ENCODE measurements at places on chromosomes 7 and 10. TPM values are rescaled to one million over a fixed set of nuclear protein-coding genes. Genes with fewer than 3 reads are reported as not detected.

The UPK3BL2 gene
- total RNA-seq: 11.0 TPM

The CPED1 gene
- total RNA-seq: not detected

The CELF2 gene
- 219 TPM for total RNA-seq

The XRCC2 gene
- 18.0 TPM for total RNA-seq

The CTBP2 gene
- 0.82 TPM for total RNA-seq

GRCh38 chr10:125472010-125472607, 210.9 kb downstream of the TEX36 start:
- no peaks in the 10 kb centered on the region for H3K4me1 ChIP-seq
- no peak overlapping the region for H3K27ac ChIP-seq
- no peak overlapping the region for H3K4me3 ChIP-seq
- DNase-seq: no peak

- H3K4me1 ChIP-seq: no peaks in the 10 kb centered on the region
- no peaks in the 10 kb centered on the region for H3K36me3 ChIP-seq
Observed at GRCh38 chr7:48337012-48337621, 165.9 kb downstream of the ABCA13 start.

DNA sequence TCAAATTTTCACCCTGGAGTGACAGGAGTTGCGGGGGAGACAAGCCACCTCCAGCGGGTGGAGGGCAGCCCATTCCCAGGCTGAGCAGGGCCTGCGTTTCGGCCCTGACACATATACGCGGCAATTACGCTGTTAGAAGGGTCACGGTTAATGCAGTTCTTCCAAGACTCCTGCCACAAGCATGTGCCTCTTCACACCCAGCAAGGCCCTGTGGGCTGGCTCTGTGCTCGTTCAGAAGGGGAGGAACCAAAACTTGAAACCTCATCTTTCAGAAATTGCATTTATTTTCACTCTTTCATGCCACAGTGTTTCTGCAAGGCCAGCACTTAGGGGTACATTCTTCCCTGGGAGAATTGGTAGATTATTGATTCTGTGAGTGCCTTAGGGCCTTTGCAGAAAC, 24.7 kb downstream of the LRMDA start:
- H3K27ac ChIP-seq: no peak overlapping the region
- H3K36me3 ChIP-seq: no peaks in the 10 kb centered on the region
- no peak overlapping the region for H3K4me3 ChIP-seq
- DNase-seq: no peak
- H3K4me1 ChIP-seq: no peaks in the 10 kb centered on the region
- H3K27me3 ChIP-seq: no peaks in the 10 kb centered on the region

DNA sequence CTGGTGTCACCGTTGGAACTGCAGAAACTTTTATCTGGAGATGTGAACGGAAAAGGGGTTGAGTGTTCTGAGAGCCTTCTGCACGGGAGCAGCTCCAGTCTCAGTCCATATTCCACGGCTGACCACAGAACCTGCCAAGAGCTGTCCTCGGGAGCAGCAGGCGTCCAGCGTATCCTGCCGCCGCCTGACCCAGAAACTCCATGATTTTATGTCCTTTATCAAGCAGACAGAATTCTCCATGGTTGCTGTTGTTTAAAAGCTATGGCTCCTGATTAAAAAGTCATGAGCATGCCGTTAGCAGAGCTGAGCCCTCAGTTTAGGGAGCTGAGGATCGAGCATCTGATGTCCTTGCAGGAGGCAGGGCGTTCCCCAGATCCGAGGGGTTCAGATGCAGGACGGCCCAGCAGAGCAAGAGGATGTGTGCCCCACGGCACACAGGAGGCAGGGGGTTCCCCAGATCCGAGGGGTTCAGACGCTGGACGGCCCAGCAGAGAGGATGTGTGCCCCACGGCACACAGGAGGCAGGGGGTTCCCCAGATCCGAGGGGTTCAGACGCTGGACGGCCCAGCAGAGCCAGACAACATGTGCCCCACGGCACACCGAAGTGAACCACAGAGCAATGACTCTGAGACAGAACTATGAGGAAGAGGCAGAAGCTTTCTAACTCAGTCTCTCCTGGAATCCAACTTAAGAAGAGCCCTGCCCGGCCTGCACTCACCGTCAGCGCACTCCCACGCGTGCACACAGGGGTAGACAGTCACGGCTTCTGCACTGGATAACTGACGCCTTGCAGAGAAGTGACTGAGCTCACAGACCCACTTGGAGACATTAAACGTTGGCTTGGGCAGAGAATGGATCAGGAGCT, 96.4 kb downstream of the WDR37 start:
- H3K27me3 ChIP-seq: peaks cover 2% of the 10 kb centered on the region
- no peak overlapping the region for H3K4me3 ChIP-seq
- DNase-seq: peak; percentile 33
- no peaks in the 10 kb centered on the region for H3K36me3 ChIP-seq

DNA sequence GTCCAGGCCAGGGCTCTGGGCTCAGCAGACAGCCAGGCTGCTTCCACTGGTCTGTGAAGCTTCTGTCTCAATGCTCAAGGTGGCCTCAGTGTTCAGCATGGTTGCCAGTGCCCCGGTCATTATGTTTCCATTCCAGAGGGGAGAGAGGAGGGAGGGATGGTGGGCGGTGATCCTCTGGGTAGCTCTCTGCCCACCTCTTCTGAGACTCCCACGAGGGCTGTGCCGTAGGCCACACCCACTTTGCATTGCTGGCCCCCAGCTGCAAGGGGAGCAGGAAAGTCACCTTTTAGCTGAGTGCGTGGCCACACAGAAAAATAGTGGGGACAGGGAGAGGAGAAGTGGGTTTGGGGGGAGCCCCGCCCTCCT, 42.5 kb downstream of the FOXK1 start:
- no peaks in the 10 kb centered on the region for H3K27me3 ChIP-seq
- H3K4me3 ChIP-seq: peak overlapping the region; percentile 90
- no peaks in the 10 kb centered on the region for H3K36me3 ChIP-seq
- peak overlapping the region; percentile 88 for H3K27ac ChIP-seq
- peaks cover 19% of the 10 kb centered on the region for H3K4me1 ChIP-seq

DNA sequence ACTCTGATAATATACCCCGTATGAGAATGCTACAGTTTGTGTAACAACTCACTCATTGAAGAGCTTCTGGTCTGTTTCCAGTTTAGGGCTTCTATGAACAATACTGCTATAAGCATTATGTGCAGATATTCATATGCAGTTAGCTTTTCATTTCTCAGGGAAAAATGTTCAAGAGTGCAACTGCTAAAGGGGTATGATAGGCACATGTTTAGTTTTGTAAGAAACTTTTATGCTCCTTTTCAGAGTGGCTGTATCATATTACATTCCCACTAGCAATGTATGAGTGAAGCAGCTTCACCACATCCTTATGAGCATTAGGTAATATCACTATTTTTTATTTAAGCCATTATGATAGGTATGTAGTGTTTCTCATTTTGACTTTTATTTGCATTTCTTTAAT, 182.6 kb upstream of the CXCL12 start:
- no peak for DNase-seq
- no peaks in the 10 kb centered on the region for H3K36me3 ChIP-seq
- H3K4me1 ChIP-seq: no peaks in the 10 kb centered on the region
- no peaks in the 10 kb centered on the region for H3K27me3 ChIP-seq
- no peak overlapping the region for H3K27ac ChIP-seq

- no peaks in the 10 kb centered on the region for H3K27me3 ChIP-seq
- peaks cover 4% of the 10 kb centered on the region for H3K4me1 ChIP-seq
- H3K27ac ChIP-seq: no peak overlapping the region
- no peaks in the 10 kb centered on the region for H3K36me3 ChIP-seq
Observed at GRCh38 chr7:17493446-17493845, 195.0 kb downstream of the AHR start.

DNA sequence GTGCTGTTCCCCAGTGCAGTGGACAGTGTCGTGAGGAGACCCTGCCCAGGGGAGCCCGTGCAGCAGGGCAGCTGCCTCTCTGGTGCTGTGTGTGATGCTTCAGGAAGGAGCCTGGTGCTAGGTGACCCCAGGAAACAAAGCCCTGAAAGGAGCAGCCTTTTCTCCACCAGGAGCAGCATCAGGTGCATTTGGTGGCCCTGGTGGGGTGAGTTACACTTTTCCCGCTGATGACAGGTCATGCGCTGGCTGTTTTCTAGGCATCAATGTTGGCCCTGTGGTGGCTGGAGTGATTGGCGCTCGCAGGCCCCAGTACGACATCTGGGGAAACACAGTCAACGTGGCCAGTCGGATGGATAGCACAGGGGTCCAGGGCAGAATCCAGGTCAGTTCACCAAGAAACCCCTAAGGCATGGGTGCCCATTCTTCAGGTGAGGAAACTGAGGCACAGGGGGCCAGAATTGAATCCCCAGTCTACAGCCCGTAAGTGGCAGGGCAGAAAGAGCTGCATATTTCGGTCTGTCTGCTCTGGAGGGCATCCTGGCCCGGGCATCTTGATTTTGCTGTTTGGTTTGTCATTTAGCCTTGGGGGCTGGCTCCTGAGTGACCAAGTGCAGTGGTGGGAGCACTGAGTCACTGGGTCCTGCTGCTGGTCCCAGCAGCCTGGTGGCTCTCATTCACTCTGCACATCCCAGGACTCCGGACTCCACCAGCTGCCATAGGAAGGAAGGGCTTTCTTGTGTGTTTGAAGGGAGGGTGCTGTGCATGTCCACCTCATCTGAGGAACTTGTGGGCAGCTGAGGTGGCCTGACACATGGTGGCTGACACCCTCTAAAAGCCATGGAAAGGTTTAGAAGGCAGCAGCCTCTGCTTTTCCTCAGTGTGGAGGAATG, 136.3 kb downstream of the ADCY1 start:
- no peaks in the 10 kb centered on the region for H3K4me1 ChIP-seq
- H3K27me3 ChIP-seq: peaks cover 8% of the 10 kb centered on the region
- no peak overlapping the region for H3K4me3 ChIP-seq
- no peak overlapping the region for H3K27ac ChIP-seq
- no peaks in the 10 kb centered on the region for H3K36me3 ChIP-seq

DNA sequence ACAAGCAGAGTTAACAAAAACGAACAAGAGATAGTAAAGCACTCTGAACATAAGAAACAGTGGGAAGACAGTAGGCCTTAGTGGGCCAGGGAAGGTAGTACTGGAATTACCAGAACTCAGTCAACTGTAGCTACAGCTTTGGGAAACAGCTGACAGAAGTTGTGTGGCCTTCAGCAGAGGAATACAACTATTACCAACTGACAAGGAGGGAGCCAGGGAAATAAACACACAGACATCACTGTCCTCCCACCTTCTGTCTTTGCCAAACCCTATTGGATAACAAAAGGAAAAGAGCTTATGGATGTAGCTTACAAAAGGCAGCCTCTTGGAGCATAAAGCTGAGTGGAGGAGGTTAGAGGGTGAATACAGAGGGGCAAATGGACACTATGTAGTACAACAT, 15.4 kb downstream of the MICU1 start:
- peaks cover 6% of the 10 kb centered on the region for H3K4me1 ChIP-seq
- no peaks in the 10 kb centered on the region for H3K27me3 ChIP-seq

- H3K27ac ChIP-seq: no peak overlapping the region
- DNase-seq: peak; percentile 23
- H3K27me3 ChIP-seq: peaks cover 2% of the 10 kb centered on the region
- peaks cover 7% of the 10 kb centered on the region for H3K4me1 ChIP-seq
Observed at GRCh38 chr7:45684910-45685618, 110.9 kb downstream of the ADCY1 start.

DNA sequence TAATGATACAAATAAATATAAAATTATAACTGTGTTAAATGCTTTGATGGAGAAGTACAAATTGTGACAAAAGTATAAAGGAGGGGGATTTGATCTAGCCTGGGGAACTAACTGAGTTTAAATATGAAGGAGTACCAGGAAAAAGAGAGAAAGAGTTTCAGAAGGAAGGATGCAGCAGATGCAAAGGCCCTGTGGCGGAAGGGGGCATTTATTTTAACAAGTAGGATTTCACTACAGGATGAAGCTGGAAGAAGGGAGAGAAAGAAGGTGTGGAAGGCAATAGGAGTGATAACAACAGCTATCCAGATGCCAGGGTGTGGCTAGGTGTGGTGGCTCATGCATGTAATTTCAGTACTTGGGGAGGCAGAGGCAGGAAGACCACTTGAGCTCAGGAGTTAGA, 55.8 kb downstream of the AKR1B1 start:
- H3K27ac ChIP-seq: no peak overlapping the region
- peaks cover 19% of the 10 kb centered on the region for H3K27me3 ChIP-seq
- H3K4me3 ChIP-seq: no peak overlapping the region
- no peaks in the 10 kb centered on the region for H3K36me3 ChIP-seq

- peaks cover 4% of the 10 kb centered on the region for H3K4me1 ChIP-seq
- H3K36me3 ChIP-seq: peaks cover 18% of the 10 kb centered on the region
- no peak overlapping the region for H3K27ac ChIP-seq
- no peak for DNase-seq
- H3K4me3 ChIP-seq: no peak overlapping the region
Observed at GRCh38 chr7:30447466-30447865, 31.1 kb downstream of the NOD1 start.

GRCh38 chr10:101940916-101941315, 97.3 kb upstream of the KCNIP2 start:
- H3K4me1 ChIP-seq: no peaks in the 10 kb centered on the region
- H3K36me3 ChIP-seq: peaks cover 17% of the 10 kb centered on the region
- no peaks in the 10 kb centered on the region for H3K27me3 ChIP-seq
- H3K4me3 ChIP-seq: no peak overlapping the region

GRCh38 chr7:54995610-54996363, 23.0 kb upstream of the EGFR start:
- H3K36me3 ChIP-seq: no peaks in the 10 kb centered on the region
- H3K4me3 ChIP-seq: no peak overlapping the region
- H3K27ac ChIP-seq: no peak overlapping the region
- no peak for DNase-seq
- H3K27me3 ChIP-seq: no peaks in the 10 kb centered on the region

Measured in activated CD8-positive, alpha-beta memory T cell treated with anti-CD3 and anti-CD28 coated beads, Interleukin-2, amount 10 ng/mL, durations not matched to agents 7 days and 5 days (primary cell).